ENCODE measurements at places on chromosomes 2 and 18. TPM values are rescaled to one million over a fixed set of nuclear protein-coding genes. Genes with fewer than 3 reads are reported as not detected.

Gene CXCR4
- total RNA-seq: 16.1 TPM

Gene CCDC74A
- total RNA-seq: 7.3 TPM

Gene SERPINB10
- total RNA-seq: 0.13 TPM

Gene ZAP70
- not detected for total RNA-seq
